Activated CD4-positive, alpha-beta T cell treated with anti-CD3 and anti-CD28 coated beads, Interleukin-2, amount 50 U/mL, for 48 hours (primary cell): ENCODE measurements at places on chromosomes 7 and 10.

DNA sequence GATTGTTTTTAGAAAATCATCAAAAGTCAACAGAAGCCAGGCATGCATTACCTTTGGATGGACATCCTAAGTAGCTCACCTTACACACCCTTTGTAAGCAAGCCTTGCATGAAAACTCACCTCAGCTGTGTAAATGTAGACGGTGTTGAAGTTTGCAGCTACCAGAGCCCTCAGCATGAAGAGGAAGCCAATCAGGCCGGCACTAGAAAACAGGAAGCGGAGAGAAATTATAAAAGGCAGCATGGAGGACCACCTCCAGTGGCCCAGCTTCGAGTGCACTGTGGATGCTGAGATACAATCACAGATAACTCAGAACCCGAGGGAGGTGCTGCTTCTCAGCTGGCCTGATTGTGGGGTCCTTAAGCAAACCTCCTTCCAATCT is 75.3 kb downstream of the SVOPL start:
- DNase-seq: no peak

DNA sequence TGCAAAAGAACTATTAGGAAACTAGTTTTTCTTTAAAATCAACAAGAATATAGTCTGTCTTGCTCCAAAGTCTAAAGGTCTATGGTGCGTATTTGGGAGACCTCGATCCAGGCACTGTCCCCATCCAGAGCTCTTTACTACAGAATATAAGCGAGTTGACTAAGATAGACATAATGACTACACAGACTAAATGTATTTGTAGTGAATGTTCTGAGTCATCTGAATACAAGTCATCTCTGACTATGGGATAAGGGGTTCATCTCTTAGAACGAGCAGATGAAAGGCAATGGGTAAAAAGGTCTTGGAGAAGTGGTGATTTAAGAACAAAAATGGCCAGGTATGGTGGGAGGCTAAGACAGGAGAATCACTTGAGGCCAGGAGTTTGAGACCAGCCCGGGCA is 136.0 kb upstream of the RSU1 start:
- no peak for DNase-seq

DNA sequence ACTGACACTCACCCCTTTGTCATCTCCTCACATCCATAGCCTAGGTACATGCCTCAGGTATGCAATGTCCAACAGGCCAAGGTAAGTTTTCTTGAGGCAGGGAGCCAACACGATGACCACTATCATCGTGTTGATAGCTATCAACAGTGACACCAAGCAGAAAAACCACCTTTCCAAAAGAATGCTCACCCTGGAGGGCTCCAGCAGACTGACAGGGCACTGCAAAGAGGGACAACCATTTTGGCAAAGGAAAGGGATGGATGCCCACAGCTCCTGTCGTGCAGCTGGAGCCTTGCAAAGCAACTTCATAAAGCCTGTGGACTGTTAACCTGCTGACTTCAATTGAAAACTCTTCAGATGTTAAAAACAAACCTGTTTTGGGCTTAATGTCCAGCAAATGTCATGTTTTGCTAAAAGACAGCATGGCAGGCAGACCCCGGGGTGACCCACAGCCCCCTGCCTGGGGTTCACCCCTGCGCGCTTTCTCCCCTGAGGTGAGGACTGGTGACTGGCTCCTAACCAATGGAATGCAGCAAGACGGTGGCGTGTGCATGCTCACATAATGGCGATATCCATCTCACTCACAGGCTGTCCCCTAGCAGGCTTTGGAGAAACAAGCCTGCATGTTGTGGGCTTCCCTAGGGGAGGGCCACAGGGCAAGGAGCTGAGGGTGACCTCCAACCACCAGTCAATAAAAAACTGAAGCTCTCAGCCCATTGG is 293.8 kb downstream of the TCERG1L start:
- DNase-seq: no peak

DNA sequence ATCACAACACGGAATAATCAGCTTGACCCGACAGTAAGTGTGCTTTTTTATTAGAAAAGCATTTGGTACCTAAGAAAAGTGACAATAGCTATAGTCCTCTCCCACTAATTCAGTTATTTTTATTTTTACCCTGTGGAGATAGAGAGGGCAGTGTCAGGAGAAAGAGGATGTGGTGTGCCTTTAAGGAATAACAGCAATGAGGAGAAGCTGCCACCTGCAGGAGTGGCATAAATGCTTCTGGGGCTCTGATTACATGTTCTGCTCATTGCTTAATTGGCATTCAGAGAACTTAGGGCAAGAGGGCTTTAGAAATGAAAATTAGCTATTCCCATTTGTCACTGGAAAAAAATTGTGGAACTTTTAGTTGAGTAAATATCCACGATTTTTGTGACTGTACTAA is 60.1 kb downstream of the DENND11 start:
- no peak for DNase-seq

- DNase-seq: no peak
Measured at GRCh38 chr7:68147614-68148238, 1151.1 kb downstream of the TYW1 start.

DNA sequence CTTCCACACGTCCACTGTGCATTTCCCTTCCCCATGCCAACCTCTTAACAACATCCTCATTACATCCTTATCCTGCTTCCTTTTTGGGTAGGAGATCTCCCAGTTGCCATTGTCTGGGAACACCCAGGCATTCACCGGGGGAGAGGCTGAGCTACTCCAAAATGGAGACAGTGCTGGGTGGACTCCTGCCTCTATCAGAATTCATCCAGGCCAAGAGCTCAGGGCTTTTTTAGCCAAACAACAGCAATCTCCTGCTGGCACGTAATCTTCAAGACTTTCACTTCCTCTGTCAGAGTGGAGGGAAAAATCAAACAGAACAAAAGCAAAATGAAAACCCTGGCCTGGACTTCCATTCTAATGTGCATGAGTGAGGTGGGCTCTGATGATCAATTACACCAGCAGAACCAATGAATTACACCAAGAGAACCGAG is 245.0 kb downstream of the PRPF18 start:
- DNase-seq: no peak

DNA sequence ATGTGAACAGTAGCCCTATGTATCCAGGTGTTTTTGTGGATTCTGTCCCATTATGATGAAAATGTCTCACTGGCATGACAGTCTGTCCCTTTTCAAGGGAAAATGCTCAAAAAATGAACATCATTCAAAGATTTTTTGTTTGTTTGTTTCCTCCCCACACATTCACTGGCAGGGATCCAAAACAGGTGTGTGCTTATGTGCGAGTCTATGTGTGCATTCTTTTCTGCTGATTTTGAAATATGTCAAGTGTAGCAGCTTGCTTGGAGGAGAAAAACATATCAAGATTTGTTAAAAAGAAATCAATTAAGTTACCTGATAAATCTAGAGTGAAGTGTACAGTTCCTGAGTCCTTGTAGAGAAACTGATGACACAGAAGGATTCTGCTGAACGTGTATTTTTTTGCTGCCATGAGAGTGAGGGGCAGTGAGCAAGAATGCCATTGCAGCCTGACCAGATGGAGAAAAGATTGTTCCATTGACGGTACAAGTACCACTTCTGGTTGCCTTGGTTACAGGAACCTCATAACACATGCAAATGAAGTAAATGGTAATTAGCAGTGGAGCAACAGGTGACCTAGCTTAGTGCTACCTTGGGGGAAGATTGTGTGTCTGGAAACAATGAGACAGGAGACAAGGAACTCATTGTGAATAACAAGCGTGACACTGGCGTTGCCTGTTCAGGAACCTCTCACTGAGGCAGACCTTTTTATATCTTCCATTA is 277.4 kb upstream of the PHYHIPL start:
- no peak for DNase-seq

GRCh38 chr10:99853655-99854054 is 71.2 kb downstream of the ABCC2 start:
- no peak for DNase-seq

DNA sequence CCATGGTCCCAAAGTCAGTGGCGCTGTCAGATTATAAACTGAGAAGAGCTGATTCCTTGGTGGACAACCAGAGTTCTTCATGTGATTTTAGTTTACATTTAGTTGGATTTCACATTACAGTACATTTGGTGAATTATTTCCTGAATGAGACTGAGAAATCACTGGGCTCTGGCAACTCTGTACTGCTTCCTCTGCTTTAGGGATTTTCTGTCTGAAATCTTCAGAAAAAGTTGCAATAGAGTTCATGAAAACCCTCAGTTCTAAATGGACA is 242.6 kb downstream of the BICC1 start:
- no peak for DNase-seq

DNA sequence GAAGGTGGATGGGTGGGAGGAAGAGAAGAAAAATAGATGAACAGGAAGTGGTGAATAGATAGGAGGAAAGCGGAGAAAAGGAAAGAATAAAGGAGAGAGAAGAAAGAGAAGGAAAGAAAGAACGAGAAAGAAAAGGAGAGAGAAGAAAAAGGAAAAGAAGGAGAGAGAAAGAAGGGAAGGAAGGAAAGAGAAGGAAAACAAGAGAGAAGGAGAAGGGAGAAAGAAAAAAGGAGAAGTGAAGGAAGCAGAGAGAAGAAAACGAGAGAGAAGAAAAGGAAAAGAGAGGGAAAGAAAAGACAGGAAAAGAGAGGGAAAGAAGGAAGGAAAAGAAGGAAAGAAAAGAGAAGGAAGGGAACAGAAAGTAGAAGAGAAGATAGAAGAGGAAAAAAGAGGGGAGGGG is 211.8 kb downstream of the DIP2C start:
- DNase-seq: no peak

DNA sequence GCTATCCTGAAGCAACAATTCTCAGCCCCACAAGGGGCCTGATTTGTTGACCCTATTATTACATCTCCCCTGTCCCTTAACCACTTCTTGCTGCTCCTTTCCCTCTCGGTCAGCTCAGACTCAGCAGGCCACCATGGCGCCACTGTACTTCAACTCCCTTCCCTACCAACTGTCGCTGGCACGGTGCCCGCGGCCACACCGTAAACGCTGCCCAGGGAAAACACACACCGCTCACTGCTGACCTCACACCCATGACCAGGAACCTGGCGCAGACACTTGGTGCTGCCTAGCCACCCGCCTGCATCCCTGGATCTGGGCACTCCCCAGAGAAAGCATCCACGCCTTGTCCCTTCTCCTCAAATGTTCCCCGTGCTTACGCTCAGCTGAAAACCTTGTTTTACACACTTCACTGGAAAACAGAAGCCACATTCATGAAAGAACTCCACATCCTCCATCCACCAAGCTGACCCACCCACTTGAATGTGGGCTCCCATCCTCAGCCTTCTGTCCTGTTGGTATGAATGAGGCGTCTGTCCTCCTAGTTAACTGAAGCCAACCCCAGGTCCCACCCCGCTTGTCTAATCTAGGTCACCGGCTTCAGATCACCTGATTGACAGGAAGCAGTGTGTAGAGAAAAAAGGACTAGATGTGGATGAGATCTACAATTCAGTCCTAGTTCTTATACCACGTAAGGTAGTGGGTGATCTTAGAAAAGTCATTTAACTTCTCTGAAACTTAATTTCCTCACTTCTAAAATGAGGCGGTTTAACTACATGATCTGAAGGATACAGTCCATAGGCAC is 28.5 kb upstream of the CRYGN start:
- DNase-seq: no peak

- DNase-seq: peak; percentile 55
Measured at GRCh38 chr10:43689618-43689954, 40.9 kb upstream of the ZNF32 start.

DNA sequence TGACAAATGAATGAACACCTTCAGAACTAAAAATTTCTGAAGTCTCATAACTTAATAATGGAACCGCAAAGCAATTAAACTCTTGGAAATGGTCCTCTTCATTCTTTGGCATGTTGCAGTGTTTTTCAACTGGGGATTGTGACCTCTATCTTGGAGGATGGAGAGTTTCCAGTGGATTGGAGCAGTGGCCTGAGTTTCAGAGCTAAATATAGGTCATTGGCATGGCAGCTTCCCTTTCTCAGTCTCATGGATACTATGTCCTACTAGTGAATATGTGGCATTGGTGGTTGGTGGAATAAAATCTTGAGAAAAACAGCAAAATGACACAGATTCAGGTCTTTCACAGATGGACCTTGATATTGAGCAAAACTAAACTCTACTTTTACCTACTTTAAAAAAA is 24.1 kb upstream of the EPC1 start:
- no peak for DNase-seq

GRCh38 chr7:46982928-46983327 is 599.0 kb downstream of the TNS3 start:
- no peak for DNase-seq

- DNase-seq: no peak
Measured at GRCh38 chr10:77507291-77507880, 130.2 kb downstream of the KCNMA1 start.

- no peak for DNase-seq
Measured at GRCh38 chr10:102675666-102676533, 31.6 kb downstream of the TRIM8 start.

DNA sequence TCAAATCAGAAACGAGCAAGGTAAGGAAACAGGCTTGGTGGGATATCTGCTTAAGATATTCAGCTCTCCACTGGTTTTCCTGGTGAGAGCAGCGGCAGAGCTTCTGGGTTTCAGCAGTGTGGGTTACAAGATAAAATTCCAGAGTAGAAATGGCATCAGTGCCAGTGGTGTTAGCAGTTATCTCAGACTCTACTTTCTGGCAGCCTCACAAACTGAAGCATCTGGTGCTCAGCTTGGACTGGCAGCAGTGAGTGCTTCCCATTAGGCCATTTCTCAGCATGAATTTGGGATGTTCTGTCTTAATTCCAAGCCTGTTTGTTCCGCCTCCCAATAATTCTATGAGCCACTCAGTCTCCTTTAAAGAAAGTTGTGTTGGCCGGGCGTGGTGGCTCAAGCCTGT is 6.9 kb upstream of the GSTO2 start:
- DNase-seq: no peak

- no peak for DNase-seq
Measured at GRCh38 chr7:76346097-76346496, 12.7 kb downstream of the YWHAG start.

DNA sequence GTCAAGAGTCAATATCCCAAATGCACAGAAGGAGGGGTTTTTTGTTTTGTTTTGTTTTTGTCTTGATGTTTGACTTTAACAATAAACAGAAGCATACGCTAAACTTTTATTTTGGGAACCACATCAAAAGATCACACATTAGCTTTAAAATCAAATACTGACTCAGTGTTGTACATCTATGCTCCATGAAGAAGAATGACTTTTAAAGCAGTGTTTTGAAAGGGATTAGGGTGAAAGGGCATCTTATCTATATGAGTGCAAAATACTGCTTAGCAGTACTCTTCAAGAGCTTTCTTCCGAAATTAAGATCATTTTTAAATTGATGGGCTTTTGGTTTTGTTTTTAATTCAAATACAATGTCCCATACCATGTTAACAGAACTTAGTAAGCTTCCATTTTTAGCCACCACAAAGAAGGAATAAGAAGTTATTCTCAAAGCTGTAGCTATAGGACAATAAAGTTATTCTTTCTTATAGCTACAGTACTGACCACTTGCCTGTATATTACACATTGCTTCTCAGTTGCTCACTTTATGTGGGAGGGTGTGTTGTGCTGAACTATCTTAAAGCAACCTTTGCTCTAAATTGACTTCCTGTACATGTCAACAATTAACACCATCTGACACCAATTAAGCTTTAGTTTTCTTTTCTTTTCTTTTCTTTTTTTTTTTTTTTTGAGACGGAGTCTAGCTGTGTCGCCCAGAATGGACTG is 144.3 kb upstream of the KAT6B start:
- DNase-seq: no peak
